ENCODE measurements at places on chromosomes 11 and 22.

- no peak for DNase-seq
These were observed 13.9 kb downstream of the MUC15 start for GRCh38 chr11:26558190-26558589.

- no peak for DNase-seq
These were observed 3.3 kb downstream of the ZC3H12C start for GRCh38 chr11:110096496-110096895.

- no peak for DNase-seq
These were observed 26.7 kb downstream of the CD44 start for GRCh38 chr11:35165423-35166368.

GRCh38 chr22:17698948-17699347 lies 60.4 kb downstream of the BCL2L13 start:
- DNase-seq: no peak

DNA sequence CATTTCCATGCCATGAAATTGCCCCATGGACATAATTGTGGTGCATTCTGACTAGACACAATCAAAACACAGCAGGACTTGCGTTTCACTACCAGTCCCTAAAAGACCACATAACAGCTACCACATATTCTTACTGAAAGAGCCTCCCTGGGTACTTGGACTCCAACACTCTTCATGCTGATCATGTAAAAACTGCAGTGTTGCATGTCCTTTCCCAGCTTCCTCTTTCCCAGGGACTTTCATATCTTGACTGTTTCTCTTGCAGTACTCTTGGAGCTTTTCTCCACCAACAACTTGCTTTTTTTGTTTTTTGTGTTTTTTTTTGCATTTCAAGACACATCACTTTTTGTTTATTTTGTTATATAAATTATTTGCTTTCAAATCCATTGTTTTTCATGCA lies 22.9 kb downstream of the MS4A6E start:
- DNase-seq: no peak

Measured in cerebellar cortex (tissue), 1 donor.